ENCODE measurements at places on chromosomes 5 and 9. TPM values are rescaled to one million over a fixed set of nuclear protein-coding genes. Genes with fewer than 3 reads are reported as not detected.

DNA sequence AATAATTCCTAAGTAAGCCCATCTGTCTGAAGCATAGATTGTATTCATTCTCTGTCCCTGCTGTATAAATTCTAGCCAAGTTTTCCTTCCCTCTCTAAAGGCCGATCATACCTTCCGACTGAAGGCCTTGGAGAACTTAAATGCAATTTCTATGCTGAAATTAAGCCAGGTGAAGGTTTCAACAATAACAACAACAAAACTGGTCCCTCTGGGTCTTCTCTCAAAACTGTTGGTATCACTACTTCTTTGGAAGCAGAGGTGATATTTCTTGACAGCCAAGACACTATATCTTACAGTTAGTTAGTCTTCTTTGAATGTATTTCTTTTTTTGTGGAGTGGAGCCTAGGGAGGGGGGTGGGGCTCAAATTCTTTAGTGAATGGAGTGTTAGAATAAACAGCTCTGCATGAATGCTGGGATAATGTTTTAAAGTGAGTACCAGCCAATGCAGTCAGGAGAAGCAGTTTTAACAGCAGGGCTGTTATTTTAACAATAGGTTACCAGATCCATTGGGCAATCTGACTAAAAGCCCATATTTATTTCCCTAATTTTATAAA is 508.9 kb downstream of the EBF1 start:
- H3K27ac ChIP-seq, result no peak overlapping the region
- no peak for DNase-seq
- no peak overlapping the region for H3K4me3 ChIP-seq
- H3K27me3 ChIP-seq, result no peaks in the 10 kb centered on the region
- peaks cover 8% of the 10 kb centered on the region for H3K4me1 ChIP-seq

DNA sequence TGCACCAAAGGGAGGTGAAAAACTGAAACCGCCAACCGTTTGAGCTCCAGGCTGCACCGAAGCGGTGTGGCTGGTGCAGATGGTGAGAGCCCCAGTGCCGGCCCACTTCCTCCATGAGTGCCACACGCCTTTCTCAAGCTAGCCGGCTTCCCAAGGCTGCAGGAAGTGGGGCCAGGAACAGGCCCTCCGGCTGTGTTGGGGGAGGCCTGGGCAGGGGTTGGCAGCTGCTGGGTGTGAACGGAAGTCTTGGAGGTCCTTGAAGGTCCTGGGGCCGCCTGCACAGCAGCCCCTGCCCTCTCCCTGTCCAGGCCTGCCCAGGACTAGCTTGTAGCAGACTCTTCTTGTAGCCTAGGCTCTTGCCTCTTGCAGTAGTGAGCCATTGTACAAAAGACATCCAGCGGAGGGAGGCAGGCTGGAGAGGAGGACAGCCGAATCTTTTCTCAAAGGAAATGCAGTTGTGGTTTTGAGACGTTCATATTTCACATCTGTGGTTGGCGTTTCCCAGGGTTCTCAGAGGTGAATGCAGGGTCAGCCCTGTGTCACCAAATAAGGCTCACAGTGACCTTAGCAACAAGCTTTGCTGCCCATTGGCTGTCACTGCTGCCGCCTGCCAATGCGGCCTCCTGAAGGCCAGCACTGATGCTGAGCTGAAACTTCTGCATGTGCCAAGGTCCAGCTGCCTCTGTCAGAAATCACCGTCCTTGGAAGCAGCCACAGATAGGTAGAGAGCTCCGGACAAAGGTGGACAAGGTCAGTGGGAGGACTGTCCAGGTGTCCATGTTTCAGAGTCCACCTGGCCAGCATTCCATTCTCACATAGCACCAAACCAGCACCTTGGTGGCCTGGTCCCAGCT is 23.9 kb downstream of the IRF1 start:
- H3K27ac ChIP-seq, result no peak overlapping the region
- H3K4me1 ChIP-seq, result peaks cover 17% of the 10 kb centered on the region
- no peaks in the 10 kb centered on the region for H3K36me3 ChIP-seq
- H3K4me3 ChIP-seq, result no peak overlapping the region
- no peaks in the 10 kb centered on the region for H3K27me3 ChIP-seq
- no peak for DNase-seq

DNA sequence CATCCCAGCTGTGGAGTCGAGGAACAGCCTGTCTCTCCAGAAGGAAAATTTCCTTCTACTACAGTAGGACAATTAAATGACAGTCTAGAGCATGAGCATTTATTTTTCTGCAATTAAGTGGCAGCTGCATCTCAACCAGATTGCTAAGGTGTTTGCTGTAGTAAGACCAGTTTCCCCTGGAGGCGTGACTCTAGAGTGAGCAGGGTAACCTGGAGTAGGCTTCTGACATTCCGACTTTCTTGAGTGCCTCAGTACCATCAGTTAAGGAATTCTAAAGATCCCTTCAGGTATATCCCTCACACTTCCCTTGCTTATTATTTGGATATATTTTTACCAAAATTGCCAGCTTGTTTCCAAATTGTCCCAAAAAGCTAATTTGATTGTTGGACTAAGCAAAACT is 59.2 kb upstream of the IRX2 start:
- H3K4me1 ChIP-seq, result no peaks in the 10 kb centered on the region
- no peaks in the 10 kb centered on the region for H3K27me3 ChIP-seq
- no peaks in the 10 kb centered on the region for H3K36me3 ChIP-seq
- H3K4me3 ChIP-seq, result no peak overlapping the region
- no peak overlapping the region for H3K27ac ChIP-seq
- DNase-seq, result no peak

DNA sequence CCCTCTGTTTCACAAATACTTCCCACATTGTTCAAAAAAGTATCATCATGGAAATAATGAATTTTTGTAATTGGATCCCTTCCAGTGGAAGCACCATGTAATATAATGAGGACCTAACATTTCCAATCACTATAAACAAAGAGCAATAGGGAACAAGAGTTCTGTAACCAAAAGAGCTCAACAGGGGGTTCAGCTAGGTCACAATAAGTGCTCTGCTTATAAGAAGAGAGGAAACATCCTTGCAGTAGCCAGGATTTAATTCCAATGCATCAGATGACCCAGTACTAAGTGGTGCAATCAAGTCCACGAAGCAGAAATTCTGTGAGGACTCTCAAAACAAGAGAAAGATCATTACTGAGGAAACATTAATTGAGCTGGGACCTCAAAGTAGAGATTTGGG is 5.9 kb downstream of the SERINC5 start:
- no peaks in the 10 kb centered on the region for H3K27me3 ChIP-seq
- no peak overlapping the region for H3K27ac ChIP-seq
- H3K4me3 ChIP-seq, result no peak overlapping the region
- no peak for DNase-seq
- no peaks in the 10 kb centered on the region for H3K36me3 ChIP-seq
- H3K4me1 ChIP-seq, result peaks cover 26% of the 10 kb centered on the region

GRCh38 chr5:157835041-157835440 is 23.9 kb downstream of the CLINT1 start:
- DNase-seq, result no peak
- no peak overlapping the region for H3K4me3 ChIP-seq
- no peak overlapping the region for H3K27ac ChIP-seq
- H3K36me3 ChIP-seq, result no peaks in the 10 kb centered on the region
- H3K4me1 ChIP-seq, result no peaks in the 10 kb centered on the region
- H3K27me3 ChIP-seq, result no peaks in the 10 kb centered on the region

DNA sequence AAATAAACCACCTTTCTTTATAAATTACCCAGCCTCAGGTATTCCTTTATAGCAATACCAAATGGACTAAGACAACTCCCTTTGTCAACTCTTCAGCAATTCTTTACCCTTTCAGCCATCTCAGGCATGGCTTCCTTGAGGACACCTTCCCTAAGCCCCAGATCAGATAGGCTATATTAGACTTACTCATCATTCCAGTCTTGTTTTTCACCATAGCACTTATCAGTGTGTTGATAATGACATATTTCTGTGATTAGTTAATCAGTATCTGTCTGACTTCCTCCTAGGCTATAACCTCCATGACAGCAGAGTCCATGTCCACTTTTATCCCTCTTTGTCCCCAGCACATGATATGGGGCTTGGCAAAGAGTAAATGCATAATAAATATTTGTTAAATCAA is 238.1 kb downstream of the ACTL7B start:
- H3K27ac ChIP-seq, result no peak overlapping the region
- H3K36me3 ChIP-seq, result no peaks in the 10 kb centered on the region
- H3K4me3 ChIP-seq, result no peak overlapping the region
- H3K4me1 ChIP-seq, result no peaks in the 10 kb centered on the region
- DNase-seq, result no peak
- H3K27me3 ChIP-seq, result no peaks in the 10 kb centered on the region

CCL27 gene
- total RNA-seq, result not detected

Data from A673 (cell line).